ENCODE measurements at places on chromosomes 3 and 15.

DNA sequence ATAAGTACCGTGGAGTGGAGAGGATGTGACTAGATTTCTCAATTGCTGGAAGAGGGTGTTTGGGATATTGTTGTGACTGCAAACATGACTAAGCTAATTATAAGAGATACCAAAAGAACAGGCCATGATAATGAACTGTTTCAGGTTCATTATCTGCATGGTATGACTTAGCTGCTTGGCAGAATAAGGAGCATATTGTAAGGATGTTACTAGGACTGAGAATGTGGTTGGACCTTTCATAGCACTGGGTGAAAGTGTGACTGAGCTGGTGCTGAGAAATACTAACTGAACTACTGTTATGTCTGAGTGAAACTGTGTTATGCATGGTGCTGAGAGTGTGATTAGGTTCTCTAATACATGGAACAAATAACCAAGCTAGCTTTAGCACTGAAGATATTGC, 11.0 kb downstream of the SCN10A start:
- DNase-seq = no peak

GRCh38 chr15:29871401-29871800, 49.1 kb upstream of the TJP1 start:
- no peak for DNase-seq

DNA sequence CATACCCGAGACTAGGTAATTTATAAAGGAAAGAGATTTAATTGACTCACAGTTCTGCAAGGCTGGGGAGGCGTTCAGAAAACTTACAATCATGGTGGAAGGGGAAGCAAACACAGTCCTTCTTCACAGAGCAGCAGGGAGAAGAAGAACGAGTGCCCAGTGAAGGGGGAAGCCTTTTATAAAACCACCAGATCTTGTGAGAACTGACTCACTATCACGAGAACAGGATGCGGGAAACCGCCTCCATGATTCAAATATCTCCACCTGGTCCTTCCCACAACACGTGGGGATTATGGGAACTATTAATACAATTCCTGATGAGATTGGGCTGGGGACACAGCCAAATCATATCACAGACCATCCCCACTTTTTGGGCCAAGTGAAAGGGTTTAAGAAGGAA, 58.8 kb upstream of the CTXND1 start:
- DNase-seq = no peak

DNA sequence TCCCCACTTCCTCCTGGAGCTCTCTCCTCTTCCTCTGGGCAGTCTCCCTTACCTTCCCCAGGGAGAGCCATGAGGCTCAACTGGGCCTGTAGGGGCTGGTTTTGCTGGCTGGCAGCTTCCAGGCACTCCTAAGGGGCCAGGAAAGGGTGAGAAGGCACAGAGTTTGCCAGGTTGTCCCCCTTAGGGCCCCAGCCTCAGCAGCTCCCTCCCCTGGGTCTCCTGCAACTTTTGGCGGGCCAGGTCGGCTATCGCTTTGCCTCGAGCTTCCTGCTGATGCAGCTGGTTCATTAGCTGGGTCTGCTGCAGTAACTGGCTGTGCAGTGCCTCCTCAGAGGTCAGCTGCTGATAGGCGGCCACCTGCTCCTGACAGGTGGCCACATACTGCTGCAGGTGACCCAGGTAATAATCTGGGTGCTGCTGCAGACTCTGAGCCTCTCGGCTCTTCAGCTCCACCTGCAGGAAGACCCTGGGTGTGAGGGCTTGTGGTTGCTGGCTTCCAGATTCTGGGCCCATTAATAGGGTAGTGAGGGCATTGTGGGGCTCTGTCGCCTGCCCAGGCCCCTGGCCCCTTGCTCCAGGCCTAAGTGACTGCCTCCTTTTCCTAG, 29.7 kb upstream of the OR4F6 start:
- peak; percentile 69 for DNase-seq

- no peak for DNase-seq
These were observed 71.5 kb upstream of the TNIK start for GRCh38 chr3:171531716-171532115.

- DNase-seq = peak; percentile 86
These were observed 66.4 kb downstream of the TCF12 start for GRCh38 chr15:56984681-56985481.

- DNase-seq = no peak
These were observed 505.4 kb downstream of the ZIC1 start for GRCh38 chr3:147914532-147914931.

- no peak for DNase-seq
These were observed 63.0 kb downstream of the ATP10A start for GRCh38 chr15:25799906-25800700.

- peak; percentile 77 for DNase-seq
These were observed 66.7 kb downstream of the FILIP1L start for GRCh38 chr3:100047455-100048141.

DNA sequence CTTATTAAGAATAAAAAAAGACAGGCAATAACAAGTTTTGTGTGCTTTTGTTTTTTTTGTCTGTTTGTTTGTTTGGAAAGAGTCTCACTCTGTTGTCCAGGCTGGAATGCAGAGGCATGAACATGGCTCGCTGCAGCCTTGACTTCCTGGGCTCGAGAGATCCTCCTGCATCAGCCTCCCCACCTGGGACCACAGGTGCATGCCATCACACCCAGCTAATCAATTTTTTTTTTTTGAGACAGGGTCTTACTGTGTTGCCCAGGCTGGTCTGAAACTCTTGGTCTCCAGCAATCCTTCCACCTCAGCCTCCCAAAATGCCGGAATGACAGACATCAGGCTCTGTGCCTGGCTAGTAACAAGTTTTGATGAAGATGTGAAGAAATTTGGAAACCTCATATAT, 73.1 kb upstream of the GCNT3 start:
- DNase-seq = no peak

- DNase-seq = no peak
These were observed 53.9 kb upstream of the WNT5A start for GRCh38 chr3:55541016-55541415.

- DNase-seq = no peak
These were observed 210.8 kb upstream of the ARHGEF26 start for GRCh38 chr3:153910387-153910786.

GRCh38 chr3:111859061-111859973, at the start of gene PHLDB2:
Gene PHLDB2, plus strand, starts transcription at chr3:111859265. Its CDS starts 24,813 bp downstream, at chr3:111884078.
- no peak for DNase-seq

DNA sequence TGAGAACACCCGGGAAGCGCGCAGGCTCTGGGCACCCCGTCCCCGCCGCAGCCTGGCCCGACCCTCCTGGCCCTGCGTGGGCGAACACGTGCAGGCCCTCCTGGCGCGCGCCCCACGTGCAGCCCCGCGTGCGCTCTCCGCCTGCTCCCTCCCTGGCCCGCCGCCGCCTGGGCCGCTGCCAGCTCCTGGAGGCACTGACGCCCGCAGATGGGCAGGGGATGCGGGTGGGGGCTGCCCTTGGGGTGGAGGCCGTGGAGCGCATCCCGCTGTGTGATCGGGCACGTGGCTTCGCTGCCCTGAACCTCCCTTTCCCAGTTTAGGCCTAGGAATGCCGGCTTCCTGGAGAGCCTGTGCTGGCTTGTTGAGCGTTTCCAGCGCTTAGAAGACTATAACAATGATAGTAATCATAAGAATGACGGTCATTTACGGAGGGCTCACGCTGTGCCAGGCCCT, 104.6 kb upstream of the SLC6A6 start:
- no peak for DNase-seq

DNA sequence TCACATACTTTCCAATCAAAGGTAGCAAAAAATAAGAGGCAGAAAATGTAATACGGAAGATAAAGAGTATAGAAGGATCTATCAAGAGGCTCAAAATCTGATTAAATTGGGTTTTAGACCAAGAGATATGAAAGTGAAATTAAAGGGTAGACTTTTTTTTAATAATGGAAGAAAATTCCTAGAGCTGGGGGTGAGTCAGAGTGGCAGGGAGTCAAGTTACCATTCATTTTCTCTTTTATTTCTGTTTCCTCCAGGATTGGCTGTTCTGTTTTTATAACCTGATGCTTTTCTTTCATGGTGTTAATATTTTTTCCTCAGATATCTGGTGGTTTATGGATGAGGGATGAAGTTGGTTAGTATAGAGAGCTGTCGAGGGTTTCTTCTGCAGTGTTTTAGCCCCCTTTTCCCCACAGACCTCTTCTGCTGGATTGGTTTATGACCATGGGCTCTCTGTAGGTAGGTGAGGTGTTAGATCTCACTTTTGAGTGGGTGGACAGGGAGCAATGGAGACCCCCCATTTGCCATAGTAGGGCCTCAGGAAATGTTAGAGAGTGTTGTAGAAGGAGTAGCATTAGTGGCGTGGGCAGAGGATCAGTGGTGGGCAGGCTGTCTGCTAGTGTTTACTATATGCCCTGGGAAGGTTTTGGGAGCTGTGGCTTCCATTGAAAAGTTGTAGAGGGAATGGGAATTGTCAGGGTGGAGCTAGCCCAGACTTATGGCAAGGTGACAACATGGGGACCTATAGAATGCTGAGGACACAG, 201.6 kb upstream of the GOLGA6L4 start:
- no peak for DNase-seq

DNA sequence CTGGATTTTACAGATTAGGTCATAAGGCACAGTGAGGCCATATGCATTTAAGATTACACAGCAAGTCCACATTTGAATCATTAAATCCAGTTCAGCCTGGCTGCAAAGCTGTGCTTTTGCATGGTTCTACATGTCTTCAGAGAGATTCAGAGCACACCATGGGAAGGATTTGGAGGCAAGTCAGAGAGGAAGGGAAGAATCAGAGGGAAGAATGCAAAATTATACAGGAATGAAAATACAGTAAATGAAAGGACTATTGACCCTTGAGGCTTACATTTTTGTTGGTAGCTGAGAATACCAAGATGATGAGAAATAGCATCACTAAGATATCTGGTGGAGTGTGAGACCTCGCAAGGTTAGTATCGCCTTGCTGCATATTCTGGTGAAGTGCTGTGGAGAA, 13.9 kb downstream of the FILIP1L start:
- DNase-seq = no peak

- DNase-seq = no peak
These were observed 476.9 kb upstream of the TBL1XR1 start for GRCh38 chr3:177674186-177674585.

GRCh38 chr3:64549869-64550268, 137.9 kb downstream of the ADAMTS9 start:
- no peak for DNase-seq

DNA sequence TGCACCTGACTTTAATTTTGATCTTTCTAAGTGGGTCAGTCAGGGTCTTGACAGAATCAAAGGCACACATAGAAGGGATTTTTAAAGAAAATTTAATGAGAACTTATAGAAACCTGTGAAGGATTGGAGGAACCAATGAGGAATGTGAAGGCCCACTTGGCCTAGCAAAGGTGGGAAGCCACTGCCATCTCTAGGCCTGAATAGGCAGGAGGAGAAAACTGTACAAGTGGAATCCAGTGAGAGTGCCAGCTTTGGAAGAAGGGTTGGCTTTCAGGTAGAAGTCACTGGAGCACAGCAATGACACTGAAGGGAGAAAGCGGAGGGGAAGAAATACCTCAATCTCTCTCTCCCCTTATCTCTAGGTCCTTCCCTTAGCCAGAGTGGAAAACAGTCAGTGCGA, 380.7 kb upstream of the KCNMB2 start:
- DNase-seq = no peak

DNA sequence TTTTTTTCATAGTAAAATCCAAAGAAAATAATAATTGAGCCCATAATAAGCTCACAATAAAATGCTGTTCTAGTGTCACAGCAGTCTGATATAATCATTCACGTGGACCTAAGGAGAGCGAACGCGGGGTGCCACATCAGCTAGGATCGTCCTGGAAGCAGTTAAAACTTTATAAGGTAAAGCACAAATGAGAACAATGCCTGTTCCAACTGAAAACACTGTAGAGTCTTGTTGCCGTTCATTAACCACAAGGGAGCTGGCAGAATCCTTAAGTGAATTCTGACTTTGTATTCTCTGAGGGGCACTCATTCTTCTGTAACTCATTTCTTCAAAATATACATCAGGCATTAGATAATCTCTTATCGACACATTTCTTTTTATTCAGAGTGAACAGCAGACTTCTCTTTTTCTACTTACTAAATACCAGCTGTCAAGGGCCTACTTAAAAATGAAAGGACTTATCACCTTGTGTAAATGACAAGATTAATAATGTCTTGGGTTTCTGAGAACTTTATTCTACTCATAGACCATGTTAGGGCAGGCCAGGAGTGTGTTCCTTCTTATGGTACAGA, 524.6 kb downstream of the MECOM start:
- no peak for DNase-seq

DNA sequence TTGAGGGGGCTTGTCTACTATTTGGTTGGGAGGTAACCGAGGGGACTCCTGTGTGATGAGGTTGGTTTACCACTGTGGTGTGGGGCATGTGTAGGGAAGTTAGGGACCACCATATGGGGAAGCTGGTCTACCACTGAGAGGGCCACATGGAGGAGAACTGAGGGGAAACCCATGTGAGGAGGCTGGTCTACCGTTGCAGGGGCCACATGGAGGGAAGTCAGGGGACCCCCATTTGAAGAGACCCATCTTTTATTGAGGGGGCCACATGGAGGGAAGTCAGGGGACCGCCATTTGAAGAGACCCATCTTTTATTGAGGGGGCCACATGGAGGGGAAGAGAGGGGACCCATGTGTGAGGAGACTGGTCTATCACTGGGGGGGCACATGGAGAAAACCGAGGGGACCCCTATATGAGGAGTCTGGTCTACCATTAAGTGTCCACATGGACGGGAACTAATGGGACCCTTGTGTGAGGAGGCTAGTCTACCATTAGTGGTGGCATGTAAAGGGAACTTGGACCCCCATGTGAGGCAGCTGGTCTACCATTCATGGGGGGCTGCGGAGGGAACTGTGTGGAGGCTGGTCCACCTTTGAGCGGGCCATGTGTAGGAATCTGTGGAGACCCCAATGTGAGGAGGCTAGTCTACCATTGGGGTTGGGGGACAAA, 165.5 kb downstream of the FBLN2 start:
- no peak for DNase-seq

- no peak for DNase-seq
These were observed 36.1 kb upstream of the LIMD1 start for GRCh38 chr3:45558431-45558830.

GRCh38 chr3:155673421-155673820, 71.5 kb downstream of the PLCH1 start:
- DNase-seq = no peak

Measured in Karpas-422 (cell line).